Naive thymus-derived CD8-positive, alpha-beta T cell (primary cell): ENCODE measurements at places on chromosomes 7 and 10.

DNA sequence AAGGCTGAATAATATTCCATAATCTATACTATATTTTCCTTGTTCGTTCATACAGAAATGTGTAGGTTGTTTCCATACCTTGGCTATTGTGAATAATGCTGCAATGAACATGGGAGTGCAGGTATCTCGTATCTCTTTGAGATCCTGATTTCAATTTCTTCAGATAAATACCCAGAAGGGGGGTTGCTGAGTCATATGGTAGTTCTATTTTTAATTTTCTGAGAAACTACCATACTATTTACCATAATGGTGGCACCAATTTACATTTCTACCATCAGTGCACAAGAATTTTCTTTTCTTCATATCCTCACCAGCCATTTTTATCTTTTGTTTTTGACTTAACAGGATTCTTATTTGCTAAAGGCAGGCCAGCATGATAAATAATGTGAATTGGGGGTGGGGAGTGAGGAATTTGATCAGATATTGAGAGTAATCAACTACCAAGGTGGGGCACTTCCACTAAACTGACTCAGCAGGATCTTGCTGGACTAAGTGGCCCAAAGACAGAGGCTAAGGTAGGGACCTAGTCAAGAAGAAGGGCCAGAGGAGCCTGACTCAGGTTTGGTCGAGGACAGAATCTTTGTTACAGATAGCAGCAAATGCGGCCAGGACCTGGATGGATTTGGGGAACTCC, 21.5 kb upstream of the CCSER2 start:
- H3K27me3 ChIP-seq, result no peaks in the 10 kb centered on the region
- H3K27ac ChIP-seq, result no peak overlapping the region
- no peak for DNase-seq
- peaks cover 14% of the 10 kb centered on the region for H3K4me1 ChIP-seq
- no peaks in the 10 kb centered on the region for H3K36me3 ChIP-seq

- peaks cover 11% of the 10 kb centered on the region for H3K27me3 ChIP-seq
- no peaks in the 10 kb centered on the region for H3K36me3 ChIP-seq
- H3K27ac ChIP-seq, result no peak overlapping the region
- no peaks in the 10 kb centered on the region for H3K4me1 ChIP-seq
- no peak for DNase-seq
Measured at GRCh38 chr7:137601642-137602041, 245.1 kb downstream of the DGKI start.

GRCh38 chr7:51299391-51300133, 17.0 kb downstream of the COBL start:
- H3K36me3 ChIP-seq, result no peaks in the 10 kb centered on the region
- H3K27ac ChIP-seq, result no peak overlapping the region
- DNase-seq, result no peak

GRCh38 chr7:150379441-150380379, 580 bp downstream of the ZNF775 start:
- peaks cover 53% of the 10 kb centered on the region for H3K4me1 ChIP-seq
- no peaks in the 10 kb centered on the region for H3K36me3 ChIP-seq
- peak overlapping the region; percentile 85 for H3K27ac ChIP-seq
- no peaks in the 10 kb centered on the region for H3K27me3 ChIP-seq
- H3K4me3 ChIP-seq, result peak overlapping the region; percentile 93
- DNase-seq, result no peak

- H3K36me3 ChIP-seq, result no peaks in the 10 kb centered on the region
- H3K4me1 ChIP-seq, result peaks cover 54% of the 10 kb centered on the region
- peak overlapping the region; percentile 92 for H3K27ac ChIP-seq
- DNase-seq, result no peak
- peak overlapping the region; percentile 83 for H3K4me3 ChIP-seq
- peaks cover 3% of the 10 kb centered on the region for H3K27me3 ChIP-seq
Measured at GRCh38 chr10:131899695-131900349, 986 bp upstream of the PPP2R2D start.

GRCh38 chr7:75987026-75987804, 7.2 kb downstream of the TMEM120A start:
- H3K4me3 ChIP-seq, result no peak overlapping the region
- no peak for DNase-seq
- no peaks in the 10 kb centered on the region for H3K27me3 ChIP-seq
- H3K36me3 ChIP-seq, result peaks cover 11% of the 10 kb centered on the region
- H3K27ac ChIP-seq, result no peak overlapping the region

DNA sequence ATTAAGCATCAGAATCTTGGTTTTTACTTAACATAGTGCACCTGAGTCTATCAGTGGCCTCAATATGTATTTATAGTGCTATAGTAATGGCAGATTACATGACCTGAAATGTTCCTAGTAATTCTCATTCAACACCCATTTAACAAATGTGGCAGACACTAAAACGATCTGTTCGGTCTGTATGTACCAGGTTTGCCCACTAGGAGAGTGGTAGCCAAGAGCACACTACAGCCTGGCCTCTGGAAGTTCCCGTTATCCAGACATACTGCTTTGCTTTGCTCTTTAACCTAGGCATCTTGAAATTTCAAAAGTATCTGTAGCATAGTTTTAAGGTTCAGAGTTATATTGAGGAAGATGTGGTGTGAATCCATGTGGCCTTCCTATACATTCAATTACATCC, 395.7 kb upstream of the NRG3 start:
- H3K4me3 ChIP-seq, result no peak overlapping the region
- DNase-seq, result no peak
- H3K27me3 ChIP-seq, result peaks cover 1% of the 10 kb centered on the region
- H3K36me3 ChIP-seq, result no peaks in the 10 kb centered on the region

- H3K4me3 ChIP-seq, result peak overlapping the region; percentile 68
- no peak overlapping the region for H3K27ac ChIP-seq
- no peaks in the 10 kb centered on the region for H3K27me3 ChIP-seq
- H3K36me3 ChIP-seq, result no peaks in the 10 kb centered on the region
- DNase-seq, result peak; percentile 7
- peaks cover 59% of the 10 kb centered on the region for H3K4me1 ChIP-seq
Measured at GRCh38 chr7:117008886-117009531, 55.7 kb downstream of the ST7 start.

DNA sequence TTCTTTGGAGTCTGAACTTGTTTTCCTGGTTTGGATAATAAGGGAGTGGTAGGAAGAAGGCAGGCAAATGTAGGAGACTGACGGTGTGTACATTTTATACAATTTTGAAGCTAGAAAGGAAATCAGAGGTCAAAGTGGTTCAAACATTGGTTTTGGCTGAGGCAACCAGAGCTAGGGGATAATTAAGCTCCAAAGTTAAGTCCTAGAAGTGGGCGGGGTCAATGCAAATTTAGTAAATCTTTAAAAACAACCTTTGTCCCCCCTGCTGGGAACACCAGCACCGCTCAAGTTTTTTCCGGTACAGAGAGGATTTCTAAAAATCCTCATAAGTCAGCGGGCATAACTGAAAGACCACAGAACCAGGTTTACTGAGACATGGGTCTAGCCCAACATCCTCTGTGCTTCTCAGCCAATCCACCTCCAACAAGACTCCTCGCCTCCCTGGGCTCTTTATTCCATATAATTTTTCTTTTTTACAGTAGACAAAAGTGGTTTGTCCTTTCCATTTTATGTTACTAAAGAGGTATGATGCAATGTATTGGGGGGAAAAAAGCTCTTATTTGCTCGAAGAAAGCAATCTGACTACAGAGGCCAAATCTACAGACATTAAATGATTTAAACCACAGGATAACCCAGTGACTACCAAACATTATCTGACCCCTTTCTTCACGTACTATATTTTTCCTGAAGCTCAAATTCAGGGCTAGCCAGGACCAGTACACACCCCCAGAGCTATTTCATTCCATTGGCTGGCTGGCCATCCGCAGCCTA, 1.6 kb downstream of the GLUD1 start:
- H3K27ac ChIP-seq, result peak overlapping the region; percentile 86
- DNase-seq, result no peak
- H3K36me3 ChIP-seq, result no peaks in the 10 kb centered on the region
- H3K4me1 ChIP-seq, result peaks cover 18% of the 10 kb centered on the region
- H3K27me3 ChIP-seq, result no peaks in the 10 kb centered on the region

- no peaks in the 10 kb centered on the region for H3K36me3 ChIP-seq
- DNase-seq, result no peak
- H3K27ac ChIP-seq, result no peak overlapping the region
- H3K4me3 ChIP-seq, result no peak overlapping the region
- H3K4me1 ChIP-seq, result no peaks in the 10 kb centered on the region
Measured at GRCh38 chr10:30834153-30834552, 197.5 kb downstream of the ZNF438 start.

- H3K4me3 ChIP-seq, result no peak overlapping the region
- peaks cover 7% of the 10 kb centered on the region for H3K36me3 ChIP-seq
- no peak for DNase-seq
- peaks cover 7% of the 10 kb centered on the region for H3K4me1 ChIP-seq
Measured at GRCh38 chr10:96061232-96061631, 17.8 kb downstream of the CCNJ start.

GRCh38 chr10:131686781-131687420, 213.9 kb upstream of the PPP2R2D start:
- no peaks in the 10 kb centered on the region for H3K36me3 ChIP-seq
- no peak overlapping the region for H3K27ac ChIP-seq
- H3K4me1 ChIP-seq, result no peaks in the 10 kb centered on the region
- DNase-seq, result no peak
